Activated naive CD4-positive, alpha-beta T cell treated with anti-CD3 and anti-CD28 coated beads, Interleukin-2, amount 50 U/mL, for 72 hours (primary cell): ENCODE measurements at places on chromosomes 7 and 10. TPM values are rescaled to one million over a fixed set of nuclear protein-coding genes. Genes with fewer than 3 reads are reported as not detected.

Gene NAT16
- total RNA-seq = not detected

Gene SUFU
- 9.1 TPM for total RNA-seq

Gene HMX3
- not detected for total RNA-seq

DNA sequence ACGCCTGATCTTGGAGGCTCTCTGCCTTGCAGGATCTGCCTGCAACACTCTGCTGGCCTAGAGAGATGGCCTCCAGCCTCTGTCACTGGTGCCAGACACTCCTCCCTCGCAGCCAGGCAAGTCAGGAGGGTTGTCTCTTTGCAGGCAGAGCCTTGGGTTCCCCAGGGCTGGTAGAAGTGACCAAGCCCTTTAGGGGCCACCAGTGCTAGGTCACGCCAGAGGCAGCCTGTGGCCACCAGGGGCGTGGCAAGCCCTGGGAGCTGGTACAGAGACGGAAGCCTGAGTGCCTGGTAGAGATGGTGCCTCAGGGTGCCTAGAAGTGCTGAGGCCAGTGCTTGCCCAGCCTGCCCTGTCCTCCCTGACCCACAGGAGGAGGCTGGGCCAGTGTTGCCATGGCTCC lies 9.1 kb downstream of the ADCYAP1R1 start:
- DNase-seq = no peak

- no peak for DNase-seq
Measured at GRCh38 chr10:17076626-17077345, 52.8 kb downstream of the CUBN start.

DNA sequence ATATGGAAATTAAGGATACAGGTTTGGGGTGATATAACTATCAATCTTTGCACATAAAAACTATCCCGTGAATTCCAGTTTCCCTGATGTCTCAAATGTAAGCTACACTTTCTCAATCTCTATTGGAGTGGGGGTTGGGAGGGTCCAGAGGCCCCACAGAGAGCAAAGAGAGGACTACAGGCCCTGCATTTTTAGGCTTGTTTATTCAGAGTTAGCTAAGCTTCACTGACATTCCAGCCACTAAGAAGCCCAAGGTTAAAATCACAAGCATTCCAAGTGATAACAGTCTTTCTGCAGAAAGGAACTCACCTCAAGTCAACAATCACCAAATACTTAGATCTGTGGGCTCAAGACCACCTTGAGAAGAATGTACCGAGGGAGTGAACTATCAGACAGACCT lies 31.6 kb upstream of the LAMB1 start:
- DNase-seq = no peak

GRCh38 chr7:103811290-103811689 lies 178.2 kb downstream of the RELN start:
- no peak for DNase-seq

- no peak for DNase-seq
Measured at GRCh38 chr7:158776474-158776873, 52.8 kb downstream of the ESYT2 start.

- DNase-seq = no peak
Measured at GRCh38 chr10:6589287-6590094, 9.4 kb upstream of the PRKCQ start.
